ENCODE measurements at places on chromosomes 4 and X.

DNA sequence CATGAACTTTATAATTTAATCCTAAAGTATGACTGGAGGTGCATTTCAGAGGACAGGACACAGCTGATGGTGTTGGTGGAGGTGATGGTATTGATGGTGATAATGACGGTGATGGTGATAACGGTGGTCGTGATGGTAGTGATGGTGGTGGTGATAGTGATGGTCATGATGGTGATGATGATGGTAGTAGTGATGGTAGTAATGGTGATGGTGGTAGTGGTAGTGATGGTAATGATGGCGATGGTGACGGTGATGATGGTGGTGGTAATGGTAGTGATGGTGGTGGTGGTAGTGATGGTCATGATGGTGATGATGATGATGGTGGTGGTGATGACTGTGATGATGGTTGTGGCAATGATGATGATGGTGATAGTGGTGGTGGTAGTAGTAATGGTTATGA is 40.4 kb downstream of the SLC2A9 start:
- DNase-seq = no peak

GRCh38 chr4:26397086-26397485 is 76.3 kb downstream of the RBPJ start:
- no peak for DNase-seq

GRCh38 chrX:20531667-20532066 is 265.0 kb upstream of the RPS6KA3 start:
- DNase-seq = no peak

DNA sequence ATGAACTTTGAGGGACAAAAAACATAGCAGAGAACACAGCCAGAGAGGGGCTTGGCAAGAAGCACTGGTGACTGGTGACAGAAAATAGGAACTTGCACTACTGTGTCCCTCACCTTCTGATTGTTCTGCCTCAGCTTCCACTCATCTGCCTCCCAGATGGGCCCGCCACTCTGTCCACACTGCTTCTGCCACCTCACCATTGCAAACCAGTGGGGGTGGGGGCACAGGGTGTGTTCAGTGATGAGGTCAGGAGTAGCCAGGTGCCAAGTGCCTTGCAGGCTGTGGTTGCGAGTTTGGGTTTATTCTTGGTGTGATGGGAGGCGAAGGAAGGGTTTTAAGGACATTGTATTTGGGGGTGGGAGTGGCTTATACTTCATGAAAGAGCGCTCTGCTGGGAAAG is 9.1 kb upstream of the UBA1 start:
- no peak for DNase-seq

DNA sequence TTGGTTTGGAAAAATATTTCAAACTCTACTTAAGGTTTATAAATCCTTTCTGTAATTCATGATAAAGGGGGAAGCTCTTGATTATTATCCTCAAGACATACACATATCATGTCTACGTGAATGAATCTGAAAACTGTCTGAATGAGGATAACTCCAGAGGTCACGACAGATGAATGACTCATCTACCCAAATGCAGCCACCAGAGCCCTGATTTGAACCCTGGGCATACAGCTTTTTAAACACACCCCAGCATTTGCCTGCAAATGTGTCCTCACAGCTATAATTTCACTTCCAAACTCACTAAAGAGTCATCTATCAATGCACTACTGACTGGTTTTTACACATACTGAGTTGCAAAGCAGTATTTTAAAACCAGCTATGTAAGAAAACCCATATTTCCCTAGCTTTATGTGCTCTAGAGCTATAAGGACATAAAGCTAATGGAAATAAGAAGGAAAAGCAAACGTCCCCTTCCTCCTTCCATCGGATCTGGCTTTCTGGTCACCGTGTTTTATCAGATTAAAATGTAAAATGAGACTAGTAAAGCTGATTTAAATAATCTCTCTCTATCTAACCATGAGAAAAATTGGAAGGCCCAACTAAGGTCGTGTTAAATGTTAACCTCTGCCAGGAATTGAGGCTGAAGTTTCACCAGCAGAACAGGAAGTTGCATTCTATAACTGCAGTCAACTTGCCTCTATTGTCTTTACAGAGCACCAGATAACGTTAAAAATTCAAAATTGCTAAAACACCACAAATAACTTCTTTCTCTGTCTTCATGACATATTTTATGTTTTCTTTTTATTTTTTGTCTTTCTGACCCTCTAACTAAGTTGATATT is 63.1 kb upstream of the SPP1 start:
- DNase-seq = no peak

- DNase-seq = peak; percentile 76
Observed at GRCh38 chrX:70433848-70434351, 10.7 kb upstream of the DLG3 start.

DNA sequence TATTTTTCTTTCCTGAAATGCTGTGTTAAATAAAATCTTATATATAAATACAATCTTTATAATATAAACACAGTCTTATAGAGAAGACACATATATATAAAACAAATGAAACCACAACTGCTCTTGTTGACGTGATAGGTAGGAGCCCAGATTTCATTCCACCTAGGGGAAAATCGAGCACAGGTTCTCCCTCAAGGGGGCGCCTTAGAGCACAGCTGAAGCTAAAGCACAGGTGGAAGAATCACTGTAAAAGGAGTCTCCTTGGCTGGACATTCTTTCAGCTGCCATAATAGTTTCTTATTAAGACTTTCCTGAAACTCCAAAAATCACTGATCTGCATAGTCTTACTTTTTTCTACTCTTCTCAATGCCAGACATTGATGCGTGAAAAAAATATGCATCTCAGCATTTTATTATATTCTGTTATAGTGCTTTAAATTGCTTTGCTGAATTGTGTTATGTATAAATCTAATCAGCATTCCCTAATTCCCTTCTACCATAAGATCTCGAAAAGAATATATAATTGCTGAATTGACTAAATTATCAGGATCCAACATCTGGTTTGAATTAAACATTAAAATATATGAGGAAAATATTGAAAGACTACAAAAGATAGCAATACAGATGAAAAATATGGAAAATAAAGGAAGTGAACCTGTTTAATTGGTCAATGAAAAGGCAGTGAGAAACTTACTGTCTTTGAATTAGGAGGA is 25.5 kb upstream of the RXFP1 start:
- peak; percentile 39 for DNase-seq

GRCh38 chr4:138634915-138635314 is 380.7 kb upstream of the NOCT start:
- no peak for DNase-seq

DNA sequence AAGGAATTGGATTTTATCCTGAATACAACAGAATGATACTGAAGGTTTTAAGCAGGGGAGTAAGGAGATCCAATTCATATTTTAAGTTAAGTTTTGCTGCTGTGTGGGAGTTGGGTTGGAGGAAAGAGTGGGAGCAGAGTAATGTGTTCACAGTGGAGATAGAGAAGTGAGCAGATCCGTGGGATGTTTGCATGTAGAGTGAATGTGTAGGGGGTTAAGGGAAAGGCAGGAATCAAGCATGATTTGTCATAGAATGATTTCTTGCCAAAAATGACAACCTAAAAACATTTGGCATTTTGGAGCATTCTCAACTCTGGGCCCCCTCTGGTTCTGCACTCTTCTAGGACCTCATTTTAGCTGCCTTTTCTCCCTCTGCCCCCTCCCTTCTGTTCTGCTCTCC is 76.6 kb downstream of the ARHGAP10 start:
- DNase-seq = no peak

DNA sequence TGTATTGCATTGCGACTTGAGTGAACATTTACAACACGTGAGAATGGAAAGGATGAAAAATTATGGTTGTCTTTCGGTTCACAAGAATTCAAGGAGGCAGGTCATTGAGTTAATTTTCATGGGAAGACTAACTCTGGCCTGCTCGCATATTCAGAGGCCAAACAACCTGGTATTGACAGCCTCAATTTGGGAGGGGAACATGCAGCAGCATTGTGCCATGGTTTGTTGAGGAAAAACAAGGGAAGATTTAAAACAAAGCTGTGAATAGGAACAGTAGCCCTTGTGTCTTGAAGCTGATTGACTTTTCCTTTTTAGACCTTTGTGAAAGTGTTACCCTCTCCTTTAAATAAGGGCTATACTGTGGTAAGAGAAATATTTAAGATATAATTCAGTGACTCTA is 31.9 kb downstream of the FAT4 start:
- no peak for DNase-seq

DNA sequence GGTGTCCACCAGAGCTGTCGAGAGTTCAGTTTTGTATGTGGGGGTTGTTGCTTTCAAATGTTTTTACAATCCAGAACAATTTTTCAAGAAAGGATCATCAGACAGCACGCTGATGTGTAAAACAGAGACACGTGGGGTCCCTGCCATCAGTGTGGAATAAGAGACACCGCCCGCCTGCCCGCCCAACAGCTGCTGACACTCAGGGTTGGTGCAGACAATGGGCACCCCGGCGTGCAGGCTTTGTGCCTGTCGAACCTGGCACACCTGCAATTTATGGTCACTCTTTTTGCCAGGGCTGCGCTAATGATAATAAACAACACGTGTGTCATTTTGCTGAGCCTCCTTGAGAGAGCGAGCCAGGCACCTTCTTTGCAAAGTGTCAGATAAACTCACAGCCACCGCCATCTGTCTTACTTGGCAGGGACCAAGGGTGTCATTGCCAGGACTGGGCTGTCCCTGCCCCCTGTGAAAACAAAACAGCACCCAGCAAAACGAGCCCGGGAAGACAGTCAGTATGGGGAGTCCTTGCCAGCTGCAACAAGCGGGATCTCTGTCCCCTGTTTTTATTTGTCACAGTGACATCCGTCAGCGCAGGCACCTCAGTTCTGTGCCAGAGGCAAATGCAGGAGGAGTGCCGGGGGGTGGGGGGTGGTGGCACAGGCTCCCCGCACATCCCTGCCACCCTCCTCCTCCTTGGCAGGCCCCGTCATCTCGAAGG is 69.1 kb downstream of the PSAPL1 start:
- DNase-seq = no peak

- no peak for DNase-seq
Observed at GRCh38 chrX:47687263-47687662, 28.3 kb upstream of the UXT start.

GRCh38 chr4:146349306-146349705 is 135.0 kb downstream of the REELD1 start:
- no peak for DNase-seq

- DNase-seq = no peak
Observed at GRCh38 chrX:130118441-130119311, 8.4 kb upstream of the ELF4 start.

DNA sequence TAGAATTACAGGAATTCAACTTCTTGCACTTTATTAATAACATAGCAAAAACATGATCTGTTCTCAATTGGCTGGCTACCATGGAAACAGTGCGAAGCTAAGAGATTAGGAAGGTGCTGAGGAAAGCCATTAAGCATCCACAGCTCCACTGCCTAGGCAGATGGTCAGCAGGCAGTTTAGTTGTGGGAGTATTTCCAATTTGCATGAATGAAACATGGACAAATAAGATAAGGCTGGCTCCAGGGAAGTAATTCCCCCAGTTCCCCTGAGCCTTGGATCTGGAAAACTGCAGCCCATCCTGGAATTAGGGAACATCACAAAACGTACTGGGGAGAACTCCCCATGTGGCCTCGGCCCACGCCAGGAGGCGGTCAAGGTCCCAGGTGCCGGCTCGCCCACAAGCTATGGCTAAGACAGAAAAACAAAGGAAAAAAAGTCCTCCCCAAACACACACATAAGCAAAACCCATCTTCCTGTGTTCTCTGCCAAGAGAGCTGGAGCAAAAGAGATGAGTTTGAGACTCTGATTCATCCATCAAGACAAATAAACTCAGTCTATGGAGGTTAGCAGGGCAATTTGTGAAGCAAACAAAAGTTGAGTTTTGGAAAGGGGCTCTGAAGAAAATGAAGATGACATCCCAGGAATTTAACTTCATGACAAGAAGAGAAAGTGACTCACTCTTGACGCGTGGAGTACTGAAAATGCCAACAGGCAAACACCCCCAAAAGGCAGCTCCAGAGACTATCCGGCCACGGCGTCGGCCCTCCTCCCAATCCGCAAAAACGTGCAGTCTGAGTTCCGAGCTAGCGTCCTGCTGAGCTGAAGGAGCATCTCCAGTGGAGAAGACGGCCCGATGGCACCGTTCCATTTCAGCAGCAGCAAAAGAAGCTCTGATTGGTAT is 45.1 kb downstream of the IGFBP7 start:
- DNase-seq = no peak
